ENCODE measurements at places on chromosomes 5 and 9.

GRCh38 chr9:104339692-104340091 is 164.4 kb upstream of the OR13F1 start:
- DNase-seq = no peak

GRCh38 chr5:81852291-81853029 is 101.6 kb upstream of the SSBP2 start:
- DNase-seq = no peak

DNA sequence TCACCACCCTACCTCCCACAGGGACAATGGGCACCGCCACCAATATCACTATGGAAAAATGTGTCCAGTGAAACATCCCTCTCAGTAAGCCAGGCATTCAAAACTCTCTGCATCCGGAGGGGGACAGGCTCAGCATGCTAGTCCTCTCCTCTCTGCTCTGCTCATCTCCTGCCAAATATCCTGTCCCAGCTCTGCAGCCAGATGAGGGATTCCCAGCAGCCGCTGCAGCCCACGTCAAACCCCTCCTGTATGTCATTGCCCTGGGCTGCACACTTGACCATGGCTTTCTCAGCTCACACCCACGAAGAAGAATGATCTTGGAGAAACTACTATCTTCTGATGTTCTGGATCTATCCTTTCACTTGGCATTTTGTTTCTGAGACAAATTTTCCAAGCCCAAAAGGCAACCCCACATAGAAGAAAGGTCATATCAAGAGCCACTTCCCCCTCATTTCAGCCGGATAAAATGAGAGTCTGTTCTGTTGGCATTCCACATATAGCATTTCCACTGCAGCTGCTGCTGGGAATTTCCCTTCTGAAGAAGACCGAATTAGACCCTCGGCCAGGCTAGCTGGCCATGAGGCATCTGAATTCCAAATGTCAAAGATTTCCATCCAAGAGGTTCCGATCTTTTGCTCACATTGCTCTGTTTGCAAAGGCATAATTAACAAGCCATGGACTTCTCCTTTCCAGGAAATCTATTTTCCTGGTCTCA is 338.0 kb downstream of the ACTL7B start:
- no peak for DNase-seq

- DNase-seq = no peak
Observed at GRCh38 chr5:77844373-77844622, 68.2 kb upstream of the TBCA start.

- no peak for DNase-seq
Observed at GRCh38 chr5:36530215-36530614, 76.2 kb upstream of the SLC1A3 start.

GRCh38 chr5:169909945-169910344 is 70.3 kb downstream of the INSYN2B start:
- DNase-seq = no peak

GRCh38 chr5:86029308-86029707 is 588.4 kb upstream of the COX7C start:
- DNase-seq = no peak
